Tibial nerve (tissue), 4 donors: ENCODE measurements at places on chromosomes 2 and 18.

DNA sequence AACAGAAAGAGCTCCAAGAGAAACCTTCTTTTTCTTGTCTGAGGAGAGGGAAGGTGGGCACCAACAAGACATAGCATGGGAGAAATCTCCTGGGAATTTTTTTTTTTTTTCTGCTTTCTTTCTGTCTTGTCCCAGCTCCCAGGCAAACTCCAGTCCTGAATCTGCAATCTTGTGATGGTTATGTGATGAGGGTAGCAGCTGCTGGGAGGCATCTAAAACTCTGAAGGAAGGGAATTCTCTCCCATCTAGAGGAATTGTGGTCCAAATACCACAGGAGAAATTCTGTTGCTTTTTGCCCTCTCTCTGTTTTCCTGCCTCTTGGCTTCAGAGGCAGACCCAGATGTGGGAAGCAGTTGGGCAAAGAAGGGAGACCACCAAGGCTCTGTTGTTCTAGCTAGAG, 16.7 kb downstream of the SCRN3 start:
- H3K4me3 ChIP-seq, result no peak overlapping the region
- H3K36me3 ChIP-seq, result no peaks in the 10 kb centered on the region
- H3K27ac ChIP-seq, result no peak overlapping the region
- no peaks in the 10 kb centered on the region for H3K4me1 ChIP-seq
- H3K27me3 ChIP-seq, result no peaks in the 10 kb centered on the region
- no peak for DNase-seq

DNA sequence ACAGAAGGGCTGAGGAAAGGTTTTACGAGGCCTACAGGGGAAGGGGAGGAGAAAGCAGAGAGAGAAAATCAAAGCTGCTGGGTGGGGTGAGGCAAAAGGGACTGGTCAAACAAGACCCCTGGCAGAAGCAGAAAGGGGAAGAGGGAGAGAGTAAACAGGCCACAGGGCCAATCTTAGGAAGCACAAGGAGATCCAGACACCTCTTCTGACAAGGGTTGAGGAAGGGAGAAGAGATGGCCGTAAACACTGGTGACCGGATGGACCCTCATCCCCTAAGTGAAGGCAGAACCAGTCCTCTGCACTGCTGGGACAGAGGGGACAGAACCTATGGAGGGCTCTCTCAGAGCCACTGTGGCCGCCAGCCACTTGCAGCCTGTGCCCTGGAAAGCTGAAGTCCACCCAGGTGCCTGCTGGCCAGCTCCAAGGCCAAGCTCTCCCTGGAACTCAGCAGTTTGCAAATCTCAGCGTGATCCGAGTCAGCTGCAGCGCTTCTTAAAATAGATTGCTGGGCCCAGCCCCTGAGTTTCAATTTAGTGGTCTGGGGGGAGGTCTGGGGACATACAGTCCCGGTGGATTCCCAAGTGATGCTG, 108.8 kb downstream of the TMEM163 start:
- DNase-seq, result no peak
- no peaks in the 10 kb centered on the region for H3K4me1 ChIP-seq
- H3K36me3 ChIP-seq, result no peaks in the 10 kb centered on the region
- H3K27ac ChIP-seq, result no peak overlapping the region

- H3K27ac ChIP-seq, result no peak overlapping the region
- H3K27me3 ChIP-seq, result no peaks in the 10 kb centered on the region
- H3K4me3 ChIP-seq, result no peak overlapping the region
- no peak for DNase-seq
- no peaks in the 10 kb centered on the region for H3K36me3 ChIP-seq
Measured at GRCh38 chr2:118371515-118371914, 283.2 kb downstream of the INSIG2 start.

- H3K4me3 ChIP-seq, result no peak overlapping the region
- no peak for DNase-seq
- no peaks in the 10 kb centered on the region for H3K27me3 ChIP-seq
- H3K27ac ChIP-seq, result no peak overlapping the region
Measured at GRCh38 chr2:79831961-79832360, 319.1 kb downstream of the CTNNA2 start.

DNA sequence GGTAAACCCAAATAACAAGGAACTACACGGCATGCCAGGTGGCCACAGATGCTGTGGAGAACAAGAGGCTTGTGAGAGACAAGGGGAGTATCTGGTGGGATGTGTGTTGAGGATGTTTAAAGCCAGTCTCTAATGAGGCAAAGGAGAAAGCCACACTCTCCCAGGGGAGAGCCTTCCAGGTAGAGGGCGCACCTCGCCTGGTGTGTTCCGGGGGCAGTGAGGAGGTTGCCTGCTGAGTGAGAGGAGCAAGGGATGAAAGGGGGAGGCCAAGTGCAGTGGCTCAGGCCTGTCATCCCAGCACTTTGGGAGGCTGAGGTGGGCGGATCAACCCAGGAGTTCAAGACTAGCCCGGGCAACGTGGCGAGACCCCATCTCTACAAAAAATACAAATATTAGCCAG, 16.2 kb downstream of the SAG start:
- H3K27me3 ChIP-seq, result no peaks in the 10 kb centered on the region
- no peak overlapping the region for H3K4me3 ChIP-seq
- no peaks in the 10 kb centered on the region for H3K36me3 ChIP-seq
- no peak overlapping the region for H3K27ac ChIP-seq
- no peak for DNase-seq

GRCh38 chr18:47701134-47701533, 229.3 kb downstream of the SMAD2 start:
- H3K27me3 ChIP-seq, result no peaks in the 10 kb centered on the region
- no peak overlapping the region for H3K4me3 ChIP-seq
- H3K36me3 ChIP-seq, result no peaks in the 10 kb centered on the region
- no peaks in the 10 kb centered on the region for H3K4me1 ChIP-seq
- DNase-seq, result no peak

DNA sequence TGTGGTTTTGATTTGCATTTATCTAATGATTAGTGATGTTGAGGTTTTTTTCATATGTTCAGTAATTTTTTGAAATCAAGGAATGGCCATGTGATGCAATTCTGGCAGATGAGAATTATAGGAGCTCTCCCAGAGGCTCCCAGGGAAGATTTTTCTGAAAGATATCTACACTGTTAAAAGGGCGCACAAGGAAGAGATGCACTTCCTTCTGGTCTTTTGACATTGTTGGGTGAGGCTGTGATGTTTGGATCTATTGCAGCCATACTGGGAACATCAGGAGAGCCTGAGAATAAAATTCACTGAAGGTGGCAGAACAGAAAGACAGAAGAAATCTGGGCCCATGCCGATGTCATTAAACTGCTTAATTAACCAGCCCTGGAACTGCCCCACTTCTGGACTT, 108.5 kb downstream of the DDX1 start:
- H3K27ac ChIP-seq, result no peak overlapping the region
- DNase-seq, result no peak
- no peaks in the 10 kb centered on the region for H3K4me1 ChIP-seq
- H3K4me3 ChIP-seq, result no peak overlapping the region
- no peaks in the 10 kb centered on the region for H3K27me3 ChIP-seq

GRCh38 chr2:36582538-36582937, 15.4 kb downstream of the FEZ2 start:
- peak overlapping the region; percentile 73 for H3K27ac ChIP-seq
- H3K4me3 ChIP-seq, result no peak overlapping the region
- H3K4me1 ChIP-seq, result no peaks in the 10 kb centered on the region
- no peaks in the 10 kb centered on the region for H3K27me3 ChIP-seq

- peak overlapping the region; percentile 36 for H3K27ac ChIP-seq
- peak; percentile 96 for DNase-seq
- no peaks in the 10 kb centered on the region for H3K27me3 ChIP-seq
- H3K4me1 ChIP-seq, result no peaks in the 10 kb centered on the region
- peak overlapping the region; percentile 33 for H3K4me3 ChIP-seq
- no peaks in the 10 kb centered on the region for H3K36me3 ChIP-seq
Measured at GRCh38 chr18:4106407-4107033, 348.6 kb downstream of the DLGAP1 start.

DNA sequence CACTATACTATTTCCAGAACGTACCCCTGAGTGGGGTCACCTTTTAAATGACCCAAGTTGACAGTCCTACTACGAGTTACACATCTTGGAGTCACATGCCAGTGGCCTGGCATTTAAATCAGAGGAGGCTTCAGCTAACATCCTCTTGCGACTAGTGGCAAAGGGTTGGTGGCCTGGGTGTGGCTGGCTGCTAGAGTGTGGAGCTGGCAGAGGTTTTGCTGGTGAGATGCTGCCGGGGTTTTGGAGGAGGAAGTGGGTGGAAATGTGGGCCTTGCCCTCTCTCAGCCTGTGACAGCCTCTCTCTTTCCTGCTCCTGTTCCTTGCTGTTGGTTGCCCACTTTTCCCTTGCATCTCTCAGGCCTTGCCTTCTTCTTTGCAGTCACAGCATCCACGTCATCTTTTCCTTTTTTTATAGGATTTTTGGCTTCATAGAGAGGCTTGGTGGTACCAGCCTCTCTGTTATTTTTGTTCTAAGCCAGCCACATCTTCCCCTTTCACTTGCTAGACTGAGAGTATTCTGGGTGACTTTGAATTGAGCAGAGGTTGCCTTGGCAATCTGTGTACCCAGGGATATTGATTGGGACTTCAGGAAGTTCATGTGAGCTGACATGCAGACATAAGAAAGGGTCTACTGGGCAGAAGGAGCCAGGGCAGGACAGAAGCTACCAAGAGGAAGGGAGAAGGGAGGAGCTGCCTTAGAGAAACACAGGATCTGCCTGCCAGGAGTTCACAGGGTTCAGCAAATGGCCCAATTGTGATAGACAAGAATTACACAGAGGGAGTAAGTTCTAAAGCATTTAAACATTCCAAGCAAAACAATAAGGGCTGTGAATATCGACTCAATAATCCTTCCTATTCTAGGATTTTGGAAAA, 55.4 kb downstream of the CDC42EP3 start:
- no peak overlapping the region for H3K4me3 ChIP-seq
- H3K36me3 ChIP-seq, result no peaks in the 10 kb centered on the region
- H3K27ac ChIP-seq, result peak overlapping the region; percentile 73
- H3K4me1 ChIP-seq, result peaks cover 76% of the 10 kb centered on the region
- H3K27me3 ChIP-seq, result no peaks in the 10 kb centered on the region
- DNase-seq, result no peak

GRCh38 chr2:35462226-35462998, 893.2 kb upstream of the CRIM1 start:
- no peaks in the 10 kb centered on the region for H3K36me3 ChIP-seq
- H3K4me1 ChIP-seq, result no peaks in the 10 kb centered on the region
- no peak overlapping the region for H3K4me3 ChIP-seq
- DNase-seq, result no peak

DNA sequence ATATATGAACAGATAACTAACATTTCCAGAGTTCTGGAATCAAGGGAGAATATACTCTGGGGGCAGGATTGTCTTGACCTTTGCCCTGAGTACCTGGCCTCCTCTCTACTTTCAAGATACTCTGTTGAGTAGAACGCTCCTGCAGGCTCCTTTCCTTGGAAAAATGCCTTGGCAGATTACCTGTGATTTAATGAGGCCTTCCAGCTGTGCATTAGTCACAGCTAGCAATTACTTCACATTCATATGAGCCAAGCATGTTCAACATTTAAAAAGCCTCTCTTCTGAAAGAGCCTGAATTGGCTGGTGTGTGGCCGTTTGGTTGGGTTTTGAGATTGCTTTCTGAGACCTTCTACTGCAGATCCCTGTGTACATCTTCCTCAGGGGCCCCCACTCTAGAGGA, 142.2 kb downstream of the PLCL1 start:
- H3K36me3 ChIP-seq, result no peaks in the 10 kb centered on the region
- no peak overlapping the region for H3K4me3 ChIP-seq
- H3K27ac ChIP-seq, result no peak overlapping the region
- no peaks in the 10 kb centered on the region for H3K27me3 ChIP-seq
- DNase-seq, result no peak

GRCh38 chr2:1808981-1809422, 64.7 kb upstream of the PXDN start:
- no peaks in the 10 kb centered on the region for H3K4me1 ChIP-seq
- H3K27ac ChIP-seq, result no peak overlapping the region
- H3K27me3 ChIP-seq, result no peaks in the 10 kb centered on the region
